ENCODE measurements at places on chromosomes 1 and 21. TPM values are rescaled to one million over a fixed set of nuclear protein-coding genes. Genes with fewer than 3 reads are reported as not detected.

FAM163A gene
- total RNA-seq, result not detected

PRPF38A gene
- total RNA-seq, result 21.0 TPM

GUCA2B gene
- total RNA-seq, result 0.19 TPM

RIIAD1 gene
- total RNA-seq, result not detected

IL6R gene
- 13.8 TPM for total RNA-seq

LZIC gene
- 23.2 TPM for total RNA-seq

SLC44A5 gene
- total RNA-seq, result 0.10 TPM

SEMA6C gene
- 1.9 TPM for total RNA-seq

RXFP4 gene
- total RNA-seq, result not detected

MYOG gene
- not detected for total RNA-seq
